ENCODE measurements at places on chromosomes 16 and 17. TPM values are rescaled to one million over a fixed set of nuclear protein-coding genes. Genes with fewer than 3 reads are reported as not detected.

DPEP3 gene
- not detected for total RNA-seq

BCL6B gene
- not detected for total RNA-seq

DNA sequence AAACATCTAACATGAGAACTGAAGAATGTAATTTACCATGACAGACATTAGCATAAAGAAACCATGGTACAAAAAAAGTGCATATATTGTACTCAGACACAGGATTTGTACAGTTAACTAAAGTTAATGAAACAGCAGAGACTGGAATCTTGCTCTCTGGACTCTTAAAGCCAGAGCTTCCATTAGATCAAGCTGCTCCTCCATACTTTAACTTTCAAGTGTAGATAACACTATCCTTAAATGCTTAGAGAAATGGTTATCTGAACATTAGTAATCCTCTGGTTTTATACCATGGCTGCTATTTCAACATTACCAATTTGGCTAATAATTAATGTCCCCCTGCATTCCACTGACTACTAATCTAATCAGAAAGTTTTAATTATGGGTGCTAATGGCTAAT lies 3.1 kb downstream of the NUDT21 start:
- H3K4me1 ChIP-seq: peaks cover 26% of the 10 kb centered on the region
- no peaks in the 10 kb centered on the region for H3K27me3 ChIP-seq
- no peak for DNase-seq
- H3K27ac ChIP-seq: no peak overlapping the region
- H3K36me3 ChIP-seq: peaks cover 35% of the 10 kb centered on the region

DNA sequence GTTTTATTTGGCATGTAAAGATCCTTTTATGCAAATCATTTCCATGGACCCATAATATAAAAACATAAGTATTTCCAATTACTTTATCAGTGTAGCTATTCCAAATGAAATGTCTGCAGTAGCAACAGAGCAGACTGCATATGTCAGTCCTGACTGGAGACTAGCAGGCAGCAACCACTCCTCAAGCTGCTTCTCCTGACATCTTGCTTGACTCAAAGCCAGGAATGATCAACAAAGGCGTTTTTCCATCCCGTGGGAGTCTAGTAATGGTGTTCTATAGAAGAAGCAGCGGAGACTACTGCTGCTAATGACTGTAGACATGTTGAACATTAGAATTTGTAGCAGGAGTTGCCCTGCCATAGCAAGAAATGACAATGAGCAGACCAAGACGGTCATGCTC lies 73.2 kb upstream of the AKTIP start:
- H3K27me3 ChIP-seq: no peaks in the 10 kb centered on the region
- no peaks in the 10 kb centered on the region for H3K4me1 ChIP-seq
- DNase-seq: no peak
- no peak overlapping the region for H3K27ac ChIP-seq
- no peak overlapping the region for H3K4me3 ChIP-seq

DNA sequence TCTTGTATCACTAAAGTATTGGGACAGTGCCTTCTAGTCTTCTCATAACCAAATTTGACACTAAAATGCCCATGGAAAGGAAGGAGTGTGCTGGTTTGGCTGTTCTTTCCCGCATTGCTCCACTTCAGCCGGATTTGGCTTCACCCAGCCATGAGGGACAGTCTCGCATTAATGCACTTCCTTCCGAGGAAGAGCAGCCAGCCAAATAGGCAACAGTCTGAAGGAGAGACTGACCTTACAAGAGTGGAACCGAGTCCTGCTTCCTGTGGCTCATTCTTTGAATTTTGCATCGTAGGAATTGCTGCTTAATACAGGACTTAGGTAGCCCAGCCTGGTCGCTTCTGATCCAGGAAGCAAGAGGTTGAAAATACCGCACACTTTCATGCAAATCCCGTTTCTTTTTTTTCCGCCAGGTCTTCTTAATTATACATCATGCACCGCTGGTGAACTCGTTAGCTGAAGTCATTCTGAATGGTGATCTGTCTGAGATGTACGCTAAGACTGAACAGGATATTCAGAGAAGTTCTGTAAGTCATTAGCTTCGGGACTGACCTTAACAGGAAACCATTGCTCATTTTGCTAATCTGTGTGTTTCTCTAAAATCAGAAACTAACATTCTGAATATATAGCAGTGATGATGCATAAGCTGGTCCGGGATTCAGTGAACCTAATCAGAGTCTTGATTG lies 38.2 kb downstream of the CLEC16A start:
- H3K4me1 ChIP-seq: no peaks in the 10 kb centered on the region
- H3K27ac ChIP-seq: no peak overlapping the region
- H3K36me3 ChIP-seq: 0 out of 2 replicates have a peak, but pooled peaks cover 6% of the 10 kb centered on the region
- DNase-seq: no peak
- no peak overlapping the region for H3K4me3 ChIP-seq

- no peaks in the 10 kb centered on the region for H3K27me3 ChIP-seq
- H3K27ac ChIP-seq: peak overlapping the region; percentile 91
- H3K36me3 ChIP-seq: peaks cover 13% of the 10 kb centered on the region
- H3K4me3 ChIP-seq: no peak overlapping the region
Observed at GRCh38 chr17:47687748-47688147, 6.2 kb upstream of the TBKBP1 start.

PIRT gene
- not detected for total RNA-seq

DNA sequence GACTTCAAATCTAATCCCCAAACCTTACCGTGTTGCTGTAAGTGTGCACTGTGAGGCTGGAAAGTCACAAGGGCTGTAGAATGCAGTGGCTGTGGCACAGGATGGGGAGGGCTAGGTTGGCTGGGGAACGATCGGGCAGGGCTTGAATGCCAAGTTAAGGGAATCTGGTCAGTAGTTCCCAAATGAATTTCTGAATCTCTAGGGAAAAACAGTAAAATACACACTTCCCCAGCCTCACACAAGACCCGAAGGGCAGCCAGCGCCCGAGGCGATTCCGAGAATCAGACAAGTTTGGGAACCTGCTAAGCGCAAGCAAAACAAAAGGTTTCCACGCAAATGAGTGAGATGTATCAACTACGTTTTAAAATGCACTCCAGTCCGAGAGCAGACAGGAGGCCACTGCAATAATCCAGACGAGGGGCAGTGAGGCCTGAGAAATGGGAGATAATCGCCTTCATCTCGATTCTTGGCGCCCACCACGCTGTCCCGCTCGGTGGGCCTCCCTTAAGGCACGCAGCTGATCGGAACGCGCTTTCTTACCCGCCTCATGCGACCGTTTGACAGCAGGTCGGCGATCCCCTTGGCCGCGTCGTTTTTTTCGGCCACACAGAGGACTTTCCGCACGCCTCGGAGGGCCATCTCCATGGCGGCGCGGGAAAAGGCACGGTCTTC lies 599 bp downstream of the TOP3A start:
- no peaks in the 10 kb centered on the region for H3K27me3 ChIP-seq
- H3K4me1 ChIP-seq: peaks cover 45% of the 10 kb centered on the region

DNA sequence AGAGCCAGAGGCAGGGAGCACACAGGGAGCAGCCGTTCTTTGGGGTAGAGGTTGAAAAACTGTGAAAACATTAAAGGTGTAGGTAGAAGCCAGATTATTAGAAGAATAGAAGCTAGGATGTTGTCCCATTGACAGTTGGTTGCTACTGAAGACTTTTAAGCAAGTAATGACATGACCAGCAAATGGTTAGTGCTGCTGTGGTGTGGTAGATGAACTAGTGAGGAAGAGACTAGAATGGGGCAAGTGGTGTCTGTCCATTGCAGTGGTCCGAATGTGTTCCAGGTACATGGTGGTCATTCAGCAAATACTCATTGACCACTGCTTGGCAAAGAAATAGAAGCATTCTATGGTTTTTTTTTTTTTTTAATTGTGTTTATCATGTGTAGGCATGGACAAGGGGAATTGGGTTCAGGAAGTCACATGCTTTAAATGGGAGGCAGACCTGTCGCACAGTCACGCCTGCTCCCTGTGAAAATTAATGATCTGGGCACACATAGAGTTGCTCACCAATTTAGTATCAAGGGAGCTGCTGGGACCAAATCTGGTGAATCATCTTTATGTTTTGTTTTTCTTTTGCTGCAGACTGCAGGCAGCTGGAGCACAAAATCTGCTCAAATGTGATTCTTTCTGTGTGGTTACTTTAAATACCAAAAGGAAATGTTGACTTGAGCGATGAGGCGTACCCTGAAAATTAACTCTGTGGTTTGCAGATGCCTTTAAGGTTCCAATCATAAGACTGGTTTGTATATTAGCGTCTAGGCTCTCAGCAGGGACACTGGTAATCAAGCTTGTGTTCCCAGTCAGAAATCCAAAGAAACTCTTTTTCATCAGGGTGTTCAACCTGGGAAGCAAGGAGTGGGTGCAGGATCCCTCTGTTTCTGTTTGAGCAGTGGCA lies 30.7 kb downstream of the YPEL2 start:
- peaks cover 54% of the 10 kb centered on the region for H3K4me1 ChIP-seq
- H3K27me3 ChIP-seq: no peaks in the 10 kb centered on the region
- DNase-seq: peak; percentile 90
- H3K36me3 ChIP-seq: no peaks in the 10 kb centered on the region
- H3K4me3 ChIP-seq: peak overlapping the region; percentile 48

GRCh38 chr16:24536671-24537070 lies 2.7 kb upstream of the RBBP6 start:
- no peak for DNase-seq
- H3K4me3 ChIP-seq: no peak overlapping the region
- H3K36me3 ChIP-seq: no peaks in the 10 kb centered on the region
- H3K27me3 ChIP-seq: no peaks in the 10 kb centered on the region
- H3K4me1 ChIP-seq: peaks cover 5% of the 10 kb centered on the region

NHERF2 gene
- 39.7 TPM for total RNA-seq

- peak within 1 kb of the TSS; percentile 81 for H3K27ac ChIP-seq
- no peaks in the 10 kb centered on the region for H3K27me3 ChIP-seq
- peaks cover 13% of the 10 kb centered on the region for H3K36me3 ChIP-seq
- DNase-seq: peak; percentile 96
- peaks cover 16% of the 10 kb centered on the region for H3K4me1 ChIP-seq
- H3K4me3 ChIP-seq: peak within 1 kb of the TSS; percentile 95
Observed at GRCh38 chr16:28211758-28212531, at the start of gene XPO6. Gene XPO6 (minus strand): TSS chr16:28211965. CDS start chr16:28211368, 597 bp downstream.

- no peaks in the 10 kb centered on the region for H3K27me3 ChIP-seq
- peak; percentile 38 for DNase-seq
- peak overlapping the region; percentile 99 for H3K4me3 ChIP-seq
- H3K4me1 ChIP-seq: peaks cover 8% of the 10 kb centered on the region
Observed at GRCh38 chr16:20740007-20740883, 1.4 kb downstream of the THUMPD1 start.

- no peak overlapping the region for H3K27ac ChIP-seq
- no peak overlapping the region for H3K4me3 ChIP-seq
- H3K27me3 ChIP-seq: no peaks in the 10 kb centered on the region
- H3K4me1 ChIP-seq: peaks cover 25% of the 10 kb centered on the region
- no peaks in the 10 kb centered on the region for H3K36me3 ChIP-seq
Observed at GRCh38 chr17:4345581-4346252, 20.8 kb downstream of the UBE2G1 start.

TMED6 gene
- not detected for total RNA-seq

DNA sequence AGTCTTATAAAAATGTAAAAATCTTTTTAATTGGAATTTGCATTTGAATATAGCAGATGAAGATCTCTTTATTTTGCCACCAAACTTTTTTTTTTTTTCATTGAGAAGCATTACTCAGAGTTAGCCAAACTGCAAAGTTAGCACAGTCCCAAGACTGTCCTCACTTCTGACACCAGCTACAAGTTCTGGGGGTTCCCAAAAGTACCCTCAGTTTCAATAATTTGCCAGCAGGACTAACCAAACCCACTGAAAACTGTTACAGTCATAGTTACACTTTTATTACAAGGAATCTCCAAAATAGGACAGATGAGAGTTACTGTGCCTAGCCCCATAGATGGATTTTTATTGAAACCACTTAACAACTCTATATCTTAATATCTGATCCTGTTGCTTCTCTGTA lies 144.1 kb downstream of the CHD9 start:
- no peaks in the 10 kb centered on the region for H3K4me1 ChIP-seq
- no peak overlapping the region for H3K27ac ChIP-seq
- no peak for DNase-seq
- no peak overlapping the region for H3K4me3 ChIP-seq
- H3K27me3 ChIP-seq: no peaks in the 10 kb centered on the region

GRCh38 chr17:59333836-59334235 lies 2.4 kb downstream of the YPEL2 start:
- H3K27ac ChIP-seq: no peak overlapping the region
- no peaks in the 10 kb centered on the region for H3K36me3 ChIP-seq
- H3K27me3 ChIP-seq: no peaks in the 10 kb centered on the region
- DNase-seq: no peak
- H3K4me1 ChIP-seq: peaks cover 28% of the 10 kb centered on the region
- no peak overlapping the region for H3K4me3 ChIP-seq

GRCh38 chr17:40952154-40952553 lies 14.6 kb downstream of the KRT39 start:
- no peaks in the 10 kb centered on the region for H3K27me3 ChIP-seq
- no peak for DNase-seq
- H3K4me1 ChIP-seq: peaks cover 57% of the 10 kb centered on the region
- peak overlapping the region; percentile 97 for H3K27ac ChIP-seq
- no peaks in the 10 kb centered on the region for H3K36me3 ChIP-seq
- no peak overlapping the region for H3K4me3 ChIP-seq

WSCD1 gene
- total RNA-seq: not detected

DNA sequence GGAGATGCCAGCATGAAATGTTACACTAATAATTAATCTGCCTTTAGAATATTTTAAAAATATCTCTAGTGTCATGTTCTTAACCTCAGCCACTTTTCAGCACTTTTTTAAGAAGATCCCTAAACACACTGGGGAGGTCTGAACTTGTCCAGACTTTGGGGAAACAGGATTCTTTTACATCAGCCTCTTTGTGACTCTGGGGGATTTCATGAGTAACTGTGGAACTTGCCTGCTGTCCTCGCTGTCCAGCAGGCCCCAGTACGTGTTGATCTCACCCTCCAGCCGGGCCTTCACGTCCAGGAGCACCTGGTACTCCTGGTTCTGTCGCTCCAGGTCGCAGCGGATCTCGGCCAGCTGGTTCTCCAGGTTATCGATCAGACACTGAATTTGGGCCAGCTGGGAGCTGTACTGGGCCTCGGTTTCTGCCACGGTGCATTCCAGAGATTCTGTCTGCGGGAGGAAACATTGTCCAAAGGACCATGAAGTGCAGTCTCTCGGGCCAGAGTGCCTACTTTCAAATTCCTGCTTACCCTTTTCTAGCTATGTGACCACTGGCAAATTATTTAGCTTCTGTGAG lies 5.5 kb downstream of the KRT40 start:
- no peak overlapping the region for H3K4me3 ChIP-seq
- H3K4me1 ChIP-seq: no peaks in the 10 kb centered on the region
- H3K27me3 ChIP-seq: no peaks in the 10 kb centered on the region
